ENCODE measurements at places on chromosomes 3 and 15.
A peak's percentile ranks its signal among the peaks of the same experiment; 100 is the strongest.

- no peak for DNase-seq
Observed at GRCh38 chr3:143410259-143410658, 290.7 kb downstream of the CHST2 start.

- no peak for DNase-seq
Observed at GRCh38 chr3:195563317-195563716, 20.2 kb upstream of the PPP1R2 start.

DNA sequence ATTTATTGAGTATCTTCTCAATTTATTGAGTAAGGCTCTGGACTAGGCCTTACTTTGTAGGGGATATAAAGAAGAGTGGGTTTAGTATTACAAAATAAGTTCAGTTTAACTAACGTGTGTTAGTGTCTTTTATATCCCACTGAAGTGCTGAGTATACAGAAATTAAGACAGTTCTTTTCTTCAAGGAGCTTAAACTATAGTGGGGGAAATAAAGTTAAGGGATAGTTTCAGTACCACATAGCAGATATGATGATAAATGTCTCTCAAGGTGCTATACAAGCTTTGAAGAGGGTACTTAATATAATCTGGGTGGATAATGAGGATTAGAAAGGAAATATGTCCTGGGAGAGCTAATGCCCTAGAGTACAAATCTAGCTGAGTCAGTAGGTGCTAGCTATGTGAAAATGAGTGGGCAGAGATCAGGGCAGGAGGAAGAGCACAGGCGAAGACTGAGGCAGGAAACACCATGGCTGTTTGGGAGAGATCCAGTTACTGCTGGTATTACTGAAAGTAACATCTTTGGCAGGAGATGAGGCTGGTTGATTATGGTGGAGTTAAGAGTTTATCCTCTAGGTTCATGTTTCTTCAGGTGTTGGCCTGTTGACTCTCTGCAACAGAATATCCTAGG, 46.0 kb downstream of the TEX9 start:
- no peak for DNase-seq

- no peak for DNase-seq
Observed at GRCh38 chr3:55440104-55440708, 46.9 kb downstream of the WNT5A start.

DNA sequence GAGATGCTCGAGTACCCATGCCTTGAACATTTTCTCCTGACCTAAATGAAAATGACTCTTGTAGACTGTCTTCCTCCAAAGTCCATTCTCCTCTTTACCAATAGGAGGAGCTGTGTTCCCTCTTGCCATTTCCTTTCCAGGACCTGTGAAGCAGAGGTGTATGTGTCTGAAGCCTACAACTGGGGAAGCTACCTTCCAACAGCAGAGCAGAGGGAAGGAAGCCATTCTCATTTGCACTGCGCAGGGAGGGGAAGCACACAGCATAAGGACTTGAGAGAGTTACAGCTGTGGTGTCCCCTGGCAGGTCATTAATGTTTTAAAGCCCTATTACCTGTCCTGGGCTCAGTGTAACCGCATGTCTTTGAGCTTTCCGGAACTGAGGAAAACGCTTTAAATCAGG, 38.7 kb downstream of the HSPBAP1 start:
- no peak for DNase-seq

DNA sequence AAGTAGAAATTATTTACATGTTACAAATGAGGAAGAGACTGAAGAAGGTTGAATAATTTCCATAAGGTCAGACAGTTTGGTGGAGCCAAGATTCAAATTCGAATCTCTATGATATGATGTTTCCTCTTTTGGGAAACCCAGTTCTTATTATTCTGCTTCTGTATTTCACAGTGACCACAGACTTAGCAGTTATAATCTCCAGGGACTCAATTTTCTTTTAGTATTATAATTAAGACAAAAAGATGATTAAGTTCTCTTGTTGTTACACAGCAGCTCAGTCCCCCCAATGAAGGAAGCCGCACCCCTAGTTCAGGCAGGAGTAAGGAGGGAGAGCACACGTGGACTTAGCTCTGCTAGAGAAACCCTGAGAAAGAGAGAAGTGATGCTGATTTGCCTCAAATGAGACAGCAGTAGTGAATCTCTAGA, 130.6 kb downstream of the CCNL1 start:
- DNase-seq, result peak; percentile 54

DNA sequence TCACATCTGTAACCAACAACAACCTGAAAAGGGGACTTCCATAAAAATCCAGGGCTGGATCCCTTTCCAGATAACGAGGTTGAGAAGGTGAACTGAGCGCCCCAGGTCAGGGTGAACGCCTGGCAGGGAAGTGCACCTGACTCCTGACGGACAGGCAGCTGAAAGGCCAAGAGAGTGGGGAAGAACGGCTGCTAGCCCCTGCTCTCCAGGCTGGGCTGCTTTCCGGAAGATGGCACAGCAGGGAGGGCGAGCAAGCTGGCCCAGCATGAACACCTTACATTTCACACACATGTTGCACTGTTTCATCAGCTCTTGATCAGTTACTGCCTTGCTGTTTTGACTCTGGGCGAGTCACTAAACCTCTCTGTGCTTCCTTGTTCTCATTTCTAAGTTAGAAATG, 127.2 kb upstream of the IQSEC1 start:
- no peak for DNase-seq

- DNase-seq, result no peak
Observed at GRCh38 chr3:151964743-151965142, 91.3 kb downstream of the SUCNR1 start.

DNA sequence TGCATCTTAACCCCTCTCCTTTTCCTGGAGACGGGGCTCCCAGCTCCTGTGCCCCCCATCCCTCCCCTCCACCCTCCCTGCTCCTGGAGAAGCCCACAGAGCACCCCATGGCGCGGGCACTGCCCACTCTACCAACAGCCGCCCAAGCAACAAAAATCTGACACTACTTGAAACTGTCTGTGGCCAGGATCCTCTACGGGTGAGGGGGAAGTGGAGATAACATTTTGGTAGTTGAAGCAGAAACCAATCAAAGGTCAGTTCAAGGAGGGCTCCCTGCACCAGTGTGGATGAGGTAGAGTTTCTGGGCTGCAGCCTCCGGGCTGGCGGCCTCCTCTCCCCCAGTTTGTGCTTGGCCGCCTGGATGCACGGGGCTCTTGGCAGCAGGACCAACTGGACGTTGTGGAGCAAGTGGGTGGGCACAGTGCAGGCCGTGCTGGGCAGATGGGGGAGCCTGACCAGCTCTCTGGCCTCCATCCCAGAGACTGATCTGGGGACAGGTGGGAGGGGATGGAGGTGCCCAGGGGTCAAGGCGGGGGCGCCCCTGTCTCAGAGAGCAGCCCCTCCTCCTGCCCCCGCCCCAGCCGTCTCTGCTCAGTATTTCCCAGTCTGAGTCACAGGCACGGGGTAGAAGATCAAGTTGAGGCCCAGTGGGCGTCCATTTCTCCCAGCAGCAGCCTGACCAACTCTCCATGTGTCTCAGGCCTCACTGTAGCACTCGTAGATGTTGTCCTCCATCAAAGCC, 12.8 kb downstream of the H1-8 start:
- DNase-seq, result peak; percentile 60

DNA sequence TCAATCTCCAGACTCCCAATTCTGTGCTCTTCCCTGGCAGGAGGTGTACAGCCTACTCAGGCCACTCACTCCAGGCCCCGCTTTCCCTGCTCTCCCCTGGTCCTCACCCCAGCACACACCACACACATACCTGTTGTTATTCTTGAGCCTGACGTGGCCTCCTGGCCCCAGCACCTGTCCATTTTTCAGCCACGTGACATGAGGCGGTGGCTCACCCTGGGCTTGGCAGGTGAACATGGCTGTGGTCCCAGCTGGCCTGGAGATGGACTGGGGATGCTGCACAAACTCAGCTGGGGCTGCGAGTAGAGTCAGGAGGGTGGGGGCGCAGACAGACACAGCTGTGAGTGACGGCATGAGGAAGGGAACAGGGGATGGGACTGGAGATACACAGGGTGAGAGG, 27.3 kb downstream of the RNU5B-1 start:
- no peak for DNase-seq

- DNase-seq, result no peak
Observed at GRCh38 chr15:33908406-33908805, 59.9 kb upstream of the CHRM5 start.

- no peak for DNase-seq
Observed at GRCh38 chr3:117084739-117085270, 375.2 kb downstream of the TUSC7 start.

- DNase-seq, result peak; percentile 76
Observed at GRCh38 chr3:167251678-167252077, 128.4 kb downstream of the ZBBX start.

- no peak for DNase-seq
Observed at GRCh38 chr15:96344060-96344705, 13.7 kb downstream of the NR2F2 start.

DNA sequence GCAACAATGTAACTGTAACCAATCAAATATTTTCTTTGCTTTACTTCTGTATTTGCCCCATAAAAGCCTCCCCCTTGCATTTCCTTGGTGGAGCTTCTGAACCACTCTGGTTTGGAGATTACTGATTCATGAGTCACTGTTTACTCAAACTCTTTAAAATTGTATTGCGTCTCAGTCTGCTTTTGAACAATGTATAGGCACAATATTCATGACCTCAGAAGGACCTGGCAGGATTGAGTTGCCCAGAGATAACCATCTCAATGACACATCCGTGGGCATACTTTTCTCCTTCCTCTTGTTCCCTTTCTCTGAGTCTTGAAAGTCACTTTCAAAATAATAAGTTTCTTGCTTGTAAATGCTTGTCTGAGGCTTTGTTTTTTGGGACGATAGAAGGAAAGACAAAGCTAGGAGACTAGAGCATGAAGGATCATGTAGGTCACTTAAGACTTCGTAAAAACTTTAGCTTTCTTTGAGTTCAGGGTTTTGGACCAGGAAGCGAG, 57.1 kb upstream of the POU1F1 start:
- DNase-seq, result no peak

GRCh38 chr3:46915297-46915822, 37.8 kb downstream of the PTH1R start:
- no peak for DNase-seq

DNA sequence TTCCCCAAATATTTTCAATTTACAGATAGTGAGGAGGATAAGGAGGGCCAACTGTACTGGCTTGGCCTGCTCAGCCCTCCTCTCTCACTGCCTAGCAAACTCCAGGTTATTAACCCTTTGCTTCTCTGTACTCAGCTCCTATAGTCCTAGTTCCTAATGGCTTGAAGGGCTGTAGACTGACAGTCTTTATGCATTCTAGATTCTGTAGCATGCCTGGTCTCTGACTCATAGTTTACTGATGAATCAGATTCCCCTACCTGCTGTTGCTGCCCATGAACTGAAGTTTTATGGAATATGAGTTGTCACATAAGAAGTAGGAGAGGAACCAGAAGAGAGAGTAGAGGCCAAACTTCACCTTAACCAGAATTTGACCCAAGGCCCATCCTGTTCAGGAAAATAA, 27.1 kb upstream of the MAP3K13 start:
- no peak for DNase-seq

DNA sequence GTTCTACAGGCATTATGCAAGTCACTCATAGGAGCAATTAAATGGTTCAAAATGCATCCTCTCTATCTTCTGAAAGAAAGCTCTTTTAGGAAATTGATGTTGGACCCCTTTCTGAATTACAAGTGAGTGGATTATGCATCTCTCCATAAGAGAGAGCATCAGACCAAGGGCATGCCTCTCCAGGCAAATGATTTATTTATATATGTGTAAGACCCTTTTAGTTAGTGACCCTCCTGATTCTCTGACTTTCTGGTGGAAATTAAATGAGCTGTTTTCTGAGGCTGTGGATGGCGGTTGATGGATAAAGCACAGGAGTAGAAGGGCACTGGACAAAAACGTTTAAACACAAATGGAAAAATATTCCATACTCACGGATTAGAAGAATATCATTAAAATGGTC, 62.6 kb downstream of the CADPS start:
- no peak for DNase-seq

DNA sequence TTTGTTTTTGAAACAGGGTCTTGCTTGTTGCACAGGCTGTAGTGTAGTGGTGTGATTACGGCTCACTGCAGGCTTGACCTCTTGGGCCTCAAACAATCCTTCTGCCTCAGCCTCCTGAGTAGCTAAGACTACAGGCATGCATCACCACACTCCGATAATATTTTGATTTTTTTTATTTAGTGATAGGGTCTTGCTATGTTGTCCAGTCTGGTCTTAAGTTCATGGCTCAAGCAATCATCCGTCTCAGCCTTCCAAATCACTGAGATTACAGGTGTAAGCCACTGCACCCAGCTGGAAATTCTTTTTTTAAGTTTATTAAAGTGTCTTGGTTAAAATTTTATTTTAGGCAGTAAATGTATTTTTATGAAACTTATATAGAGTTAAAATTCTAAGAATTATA, 32.2 kb upstream of the RAP2B start:
- DNase-seq, result no peak
